ENCODE measurements at places on chromosomes 5 and 9.
A peak's percentile ranks its signal among the peaks of the same experiment; 100 is the strongest.

GRCh38 chr9:16335788-16336580 is 534.5 kb downstream of the BNC2 start:
- DNase-seq = peak; percentile 27

GRCh38 chr5:8912106-8912505 is 633.8 kb downstream of the SEMA5A start:
- DNase-seq = no peak

GRCh38 chr5:110414360-110414759 is 312.1 kb downstream of the TMEM232 start:
- peak; percentile 8 for DNase-seq

- DNase-seq = no peak
Measured at GRCh38 chr5:149793256-149793550, 63.1 kb downstream of the PPARGC1B start.

GRCh38 chr5:36642089-36642488 is 35.7 kb downstream of the SLC1A3 start:
- DNase-seq = no peak

GRCh38 chr5:124671193-124671592 is 75.2 kb downstream of the ZNF608 start:
- no peak for DNase-seq

DNA sequence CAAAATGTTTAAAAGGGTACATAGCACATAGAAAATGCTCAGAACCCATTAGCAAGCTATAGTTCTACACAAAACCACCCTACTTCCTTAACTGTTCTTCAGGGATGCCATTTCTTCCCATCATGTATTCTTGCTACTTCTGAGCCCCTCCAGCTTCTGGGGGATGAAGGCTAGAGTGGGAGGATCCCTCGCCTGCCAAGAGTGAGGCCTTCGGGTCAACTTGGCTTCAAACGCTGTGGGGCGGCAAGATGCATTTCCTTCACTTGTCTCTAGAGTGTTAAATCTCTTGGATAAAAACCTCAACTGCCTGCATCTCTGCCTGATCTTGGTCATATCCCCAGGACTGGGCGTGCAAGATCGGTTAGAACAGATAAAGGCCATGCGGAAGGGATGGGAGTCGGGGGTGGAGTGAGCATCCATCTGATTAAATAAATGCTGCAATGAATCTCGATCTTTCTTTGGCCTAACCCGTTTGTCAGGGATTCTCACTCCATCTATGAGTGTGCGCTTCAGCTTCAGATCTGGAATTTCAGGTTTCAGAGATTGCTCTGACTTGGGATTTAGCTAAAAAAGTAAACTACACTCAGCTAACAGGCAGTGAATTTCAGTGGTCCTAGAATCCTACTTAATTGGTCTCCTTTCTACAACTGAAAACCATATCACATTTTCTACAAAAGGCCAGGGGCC is 118.0 kb upstream of the PANK3 start:
- no peak for DNase-seq

DNA sequence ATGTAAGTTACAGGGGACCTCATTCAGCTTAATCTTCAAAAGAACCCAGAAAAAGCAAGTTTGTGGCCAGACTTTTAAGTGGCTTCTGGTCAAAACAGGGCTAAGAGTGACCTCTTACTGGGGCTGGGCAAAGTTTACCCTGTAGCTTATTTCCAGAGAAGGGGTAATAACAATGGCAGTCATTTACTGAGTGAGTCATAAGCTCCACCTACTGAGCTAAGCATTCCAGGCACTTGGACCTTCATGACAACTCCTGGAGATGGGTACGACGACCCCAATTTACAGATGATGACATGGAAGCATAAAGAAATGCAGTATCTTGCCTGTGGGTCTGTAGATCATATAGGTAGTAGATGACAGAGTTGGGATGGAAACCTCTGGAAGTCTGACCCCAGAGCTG is 4.7 kb upstream of the GPR151 start:
- no peak for DNase-seq

DNA sequence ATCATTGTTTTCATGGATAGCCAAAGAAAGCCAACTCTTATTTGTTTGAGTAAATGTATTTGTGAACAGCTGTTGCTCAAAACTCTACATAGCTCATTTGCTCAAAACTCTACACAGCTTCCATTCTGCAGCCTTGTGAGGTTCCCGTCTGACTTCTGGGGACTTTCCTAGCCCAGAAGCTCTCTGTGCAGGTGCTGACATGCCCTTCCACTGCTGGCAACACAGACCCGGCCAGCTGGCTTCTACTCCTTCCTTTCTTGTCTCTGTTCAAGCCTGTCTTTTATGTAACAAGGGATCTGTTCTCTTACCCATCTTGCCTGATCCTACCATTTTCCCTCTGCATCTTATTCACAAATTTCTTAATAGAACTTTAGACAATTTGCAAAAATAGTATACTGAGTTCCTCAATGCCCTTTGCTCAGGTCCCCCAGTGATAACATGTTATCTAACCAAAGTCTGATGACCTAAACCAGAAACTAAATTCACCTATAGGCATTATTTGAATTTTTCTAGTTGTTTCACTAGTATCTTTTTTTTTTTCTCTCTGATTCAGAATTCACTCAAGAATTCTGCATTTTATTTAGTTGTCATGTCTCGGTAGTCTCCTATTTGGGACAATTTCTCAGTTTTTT is 556.5 kb upstream of the SEMA6A start:
- peak; percentile 5 for DNase-seq

GRCh38 chr9:133517711-133518110 is 7.0 kb downstream of the MYMK start:
- DNase-seq = no peak

- peak; percentile 71 for DNase-seq
Measured at GRCh38 chr5:138641547-138642298, 66.5 kb upstream of the HSPA9 start.

DNA sequence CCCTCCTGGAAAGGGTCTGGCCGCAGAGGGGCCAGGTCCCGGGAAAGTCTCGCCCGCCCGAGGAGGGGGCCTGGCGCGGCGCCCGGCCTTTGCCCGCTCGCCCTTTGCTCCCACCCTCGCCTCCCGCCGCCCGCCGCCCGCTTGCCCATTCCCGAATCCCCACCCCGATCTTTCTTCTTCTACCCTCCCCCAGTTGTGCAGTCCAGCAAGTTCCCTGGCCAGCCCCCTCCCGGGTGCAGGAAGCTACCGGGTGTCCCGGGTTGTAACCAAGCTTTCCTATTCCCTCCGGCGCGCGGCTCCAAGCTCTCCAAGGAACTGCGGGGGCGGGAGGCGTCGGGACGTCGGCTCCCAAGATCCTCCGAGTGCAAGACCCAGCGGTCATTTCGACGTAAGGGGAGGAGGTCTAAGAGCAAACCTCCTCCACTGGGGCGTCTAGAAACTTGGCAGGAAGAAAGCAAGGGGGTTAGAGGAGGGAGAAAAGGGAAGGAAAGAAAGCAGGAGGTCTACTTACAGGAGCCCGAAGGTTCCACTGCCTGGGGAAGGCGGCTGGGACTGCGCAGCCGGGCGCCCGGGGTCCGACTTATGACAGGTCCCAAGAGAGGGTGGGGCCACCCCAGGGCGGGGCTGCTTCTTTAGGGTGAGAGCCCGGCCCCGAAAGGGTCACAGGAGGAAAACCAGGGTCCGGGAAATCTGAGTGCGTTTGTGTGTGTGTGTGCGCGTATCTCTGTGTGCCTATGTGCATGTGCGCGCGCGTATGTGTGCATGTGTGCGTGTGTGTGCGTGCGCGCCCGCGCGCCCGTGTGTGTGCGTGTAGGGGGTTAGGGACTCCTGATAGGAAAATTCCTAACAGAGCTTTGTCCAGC is at the start of gene PTGR1:
PTGR1 (minus strand) TSS at position 556 of the 863 bp plus-strand sequence. CDS start 2,225 bp downstream, outside the sequence.
- DNase-seq = peak; percentile 89

GRCh38 chr9:22469928-22470544 is 23.4 kb downstream of the DMRTA1 start:
- DNase-seq = no peak

DNA sequence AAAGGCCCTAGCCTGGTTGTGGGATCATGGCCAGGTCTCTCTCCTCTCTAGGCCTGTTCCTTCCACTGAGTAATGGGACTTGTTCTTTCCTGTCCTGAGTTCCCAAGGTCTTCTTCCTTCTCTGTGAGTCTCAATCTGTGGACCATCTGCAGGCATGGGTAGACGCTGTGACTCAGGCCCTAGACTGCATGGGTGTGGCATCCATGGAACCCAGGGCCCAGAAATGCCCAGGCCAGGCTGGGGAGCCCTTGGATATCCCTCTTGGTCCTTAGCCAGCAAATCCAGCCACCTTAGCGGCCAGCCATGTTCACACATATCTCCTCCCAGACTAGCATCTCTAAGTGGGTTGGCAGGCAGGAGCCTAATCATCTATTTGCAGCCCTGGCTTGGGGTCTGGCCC is 2.3 kb upstream of the ACSL6 start:
- no peak for DNase-seq

- no peak for DNase-seq
Measured at GRCh38 chr5:173320259-173320658, 8.0 kb downstream of the STC2 start.

DNA sequence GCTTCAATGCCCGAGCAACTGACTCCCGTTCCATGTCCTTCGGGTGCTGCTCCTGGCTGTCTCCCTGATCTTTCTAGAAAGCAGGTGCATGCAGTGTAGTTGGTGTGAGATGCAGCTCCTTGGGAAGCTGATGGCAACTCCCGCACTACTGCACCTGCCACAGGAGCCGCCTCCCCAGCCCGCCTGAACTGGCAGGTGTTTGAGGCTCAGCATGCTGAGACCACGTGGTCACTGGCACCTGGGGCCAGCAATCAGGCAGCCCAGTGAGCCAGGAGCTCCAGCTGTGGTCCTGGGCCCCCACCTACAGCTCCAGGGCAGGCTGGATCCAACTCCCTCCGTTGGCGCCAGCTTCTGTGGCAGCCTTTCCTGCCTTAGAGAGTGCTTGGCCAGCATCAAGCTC is 111.5 kb downstream of the ICE1 start:
- no peak for DNase-seq

- DNase-seq = no peak
Measured at GRCh38 chr5:109089191-109089590, 320.6 kb downstream of the PJA2 start.

GRCh38 chr5:64811050-64811640 is 42.4 kb downstream of the CWC27 start:
- DNase-seq = no peak

All from thyroid gland (tissue), 4 donors.